ENCODE measurements at places on chromosomes 12 and 14. TPM values are rescaled to one million over a fixed set of nuclear protein-coding genes. Genes with fewer than 3 reads are reported as not detected.

Gene ANG
- 28.1 TPM for total RNA-seq

Gene LALBA
- total RNA-seq, result not detected

Gene CMAS
- 29.4 TPM for total RNA-seq

Gene BIN2
- total RNA-seq, result 26.1 TPM

Gene OTX2
- total RNA-seq, result not detected

Gene KCNK10
- total RNA-seq, result 0.09 TPM

Gene SDR9C7
- total RNA-seq, result not detected

Gene SRGAP1
- total RNA-seq, result 11.4 TPM

Gene MYH6
- 3.4 TPM for total RNA-seq

Gene ZCCHC8
- total RNA-seq, result 21.2 TPM

Gene KLHL33
- total RNA-seq, result 0.29 TPM

Gene PPP2R5C
- total RNA-seq, result 165 TPM

Gene RALGAPA1
- 58.9 TPM for total RNA-seq

Gene SPIC
- total RNA-seq, result not detected

Gene AREL1
- 36.8 TPM for total RNA-seq

DNA sequence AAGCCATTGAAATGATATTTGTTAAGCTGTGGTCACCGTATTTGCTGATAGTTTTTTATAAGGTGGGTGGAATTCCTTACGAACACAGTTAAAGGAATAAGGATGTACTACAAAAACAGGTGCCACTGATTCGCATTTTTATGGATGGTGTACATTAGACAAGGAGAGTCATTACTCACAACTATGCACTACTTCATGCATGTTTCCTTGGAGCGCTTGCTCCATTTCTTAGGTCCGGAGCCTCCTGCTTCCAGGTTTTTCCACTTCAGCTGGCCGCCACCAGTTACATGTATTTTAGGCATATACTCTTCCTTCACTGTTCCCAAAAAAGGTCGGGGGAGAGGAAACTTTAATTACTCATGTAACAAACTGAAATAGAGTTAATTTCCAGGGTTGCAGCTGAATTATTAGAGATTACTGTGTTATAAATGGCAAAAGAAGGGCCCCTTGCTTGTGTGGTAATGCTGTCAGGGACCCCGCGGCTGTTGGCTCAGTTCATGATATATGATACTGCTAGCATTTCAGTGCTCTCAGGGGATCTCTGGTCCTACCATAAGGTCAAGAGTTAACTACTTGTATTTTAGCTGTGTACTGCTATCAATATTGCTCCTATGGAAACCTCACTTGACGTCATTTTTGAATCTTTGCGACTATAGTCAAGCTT, 454.7 kb downstream of the NPAS3 start:
- DNase-seq, result no peak

DNA sequence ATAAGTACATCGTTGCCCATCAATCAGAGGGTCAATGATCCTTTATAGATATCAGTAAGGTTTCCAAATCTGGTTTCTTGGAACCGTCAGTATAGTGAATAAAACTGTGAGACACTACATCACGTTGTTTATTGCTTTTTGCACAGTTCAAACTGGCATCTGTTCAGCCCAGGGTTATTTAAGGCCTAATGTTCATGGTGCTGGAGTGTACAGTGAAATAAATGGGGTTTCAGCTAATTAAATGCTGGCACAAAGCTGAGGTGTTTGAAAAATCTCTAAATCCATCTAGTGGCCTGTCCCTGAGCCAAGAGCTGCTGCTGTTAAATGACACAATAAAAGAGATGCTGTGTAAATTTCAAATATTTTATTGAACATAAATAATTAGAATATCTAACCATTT, 69.9 kb downstream of the RPS29 start:
- DNase-seq, result no peak

DNA sequence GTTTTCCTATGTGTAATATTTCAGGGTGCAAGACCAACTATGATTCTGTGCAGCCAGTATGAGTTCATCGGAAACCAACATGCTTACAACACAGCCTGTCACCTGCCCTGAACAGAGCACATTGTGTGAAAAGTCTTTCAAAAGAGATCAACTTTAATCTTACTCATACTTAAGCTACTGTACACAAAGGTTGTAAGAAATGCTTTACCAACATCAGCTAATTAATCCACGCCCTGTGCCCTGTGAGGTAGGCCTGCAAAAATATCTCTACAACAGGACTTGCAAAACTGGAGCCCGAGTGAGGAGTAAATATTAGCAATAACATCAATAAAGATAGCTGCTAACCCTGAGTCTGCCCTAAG, 15.1 kb downstream of the APPL2 start:
- DNase-seq, result no peak

DNA sequence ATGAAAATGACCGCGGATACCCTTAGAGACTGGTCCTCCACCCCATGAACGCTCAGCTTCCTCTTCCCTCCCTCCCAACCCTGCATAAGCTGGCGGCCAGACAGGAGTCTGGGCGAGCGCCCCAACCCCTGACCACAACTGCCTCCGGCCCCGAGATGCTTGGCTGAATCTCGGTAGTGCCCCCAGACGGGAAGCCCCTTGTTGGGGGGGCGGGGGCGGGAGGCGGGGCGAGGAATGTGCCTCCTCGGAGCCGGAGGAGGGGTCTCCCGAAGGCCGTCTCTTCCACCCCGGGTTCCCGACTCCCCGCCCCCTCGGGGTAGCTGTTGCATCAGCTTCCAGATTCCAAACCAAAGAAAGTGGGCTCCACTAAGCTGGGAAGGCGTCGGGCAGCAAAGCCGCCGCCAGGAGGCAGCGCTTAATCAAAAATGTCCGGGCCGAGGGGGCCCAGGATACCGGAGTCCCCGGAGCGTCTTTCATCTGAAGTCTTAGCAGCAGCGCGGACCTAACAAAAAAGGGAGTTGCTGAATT, 7.1 kb upstream of the MRPL52 start:
- DNase-seq, result peak; percentile 88

DNA sequence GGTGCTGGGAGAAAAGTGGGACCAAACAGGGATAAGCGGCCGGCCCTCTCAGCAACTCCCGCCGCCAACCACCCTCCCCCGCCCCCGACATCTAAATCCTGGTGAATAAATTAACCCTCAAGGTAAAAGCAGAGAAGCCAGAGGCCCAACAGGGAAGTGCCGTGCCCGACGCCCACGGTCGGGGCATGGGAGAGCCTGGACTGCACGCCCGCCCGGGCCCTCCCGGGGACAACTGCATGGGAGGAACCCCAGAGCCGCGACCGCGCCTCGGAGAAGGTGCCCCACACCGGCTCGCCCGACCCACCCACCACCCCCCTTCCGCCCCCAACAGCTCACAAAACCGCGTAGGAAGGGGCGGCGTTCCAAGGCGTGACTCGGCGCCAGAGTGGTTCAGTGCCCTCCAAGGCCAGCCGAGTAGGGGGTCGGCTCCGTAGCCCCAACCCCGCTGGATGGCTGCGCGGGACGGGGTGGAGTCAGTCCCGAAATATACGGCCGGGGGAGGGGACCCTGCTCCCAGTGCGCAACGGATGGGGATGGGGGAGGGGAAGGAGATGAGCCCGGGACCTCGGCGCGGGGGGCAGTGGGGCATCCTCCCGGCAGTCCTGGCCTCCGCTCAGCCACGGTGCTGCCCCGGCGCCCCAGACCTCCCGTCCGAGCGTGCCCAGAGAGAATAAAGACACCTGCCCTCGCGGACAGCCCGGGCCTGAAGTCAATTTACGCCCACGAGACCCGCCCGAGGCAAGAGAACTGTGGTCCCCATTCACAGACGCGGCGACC, 732 bp downstream of the SLC25A29 start:
- peak; percentile 85 for DNase-seq

GRCh38 chr12:109131154-109132050, 15.0 kb downstream of the ACACB start:
- DNase-seq, result no peak

- no peak for DNase-seq
Observed at GRCh38 chr12:100737168-100737567, 57.4 kb upstream of the ANO4 start.

- DNase-seq, result no peak
Observed at GRCh38 chr12:115920395-115921183, 356.9 kb downstream of the MED13L start.

- no peak for DNase-seq
Observed at GRCh38 chr12:62472472-62472871, 5.8 kb downstream of the MON2 start.

- no peak for DNase-seq
Observed at GRCh38 chr14:93683226-93683625, 105.1 kb downstream of the PRIMA1 start.

- DNase-seq, result peak; percentile 65
Observed at GRCh38 chr12:71938728-71939385, at the start of gene TPH2. TPH2 (plus strand) TSS chr12:71938845; CDS start chr12:71938987, 142 bp downstream.

GRCh38 chr12:73892201-73892600, 645.4 kb upstream of the ATXN7L3B start:
- no peak for DNase-seq

GRCh38 chr14:94157197-94157596, 16.9 kb upstream of the PPP4R4 start:
- no peak for DNase-seq

DNA sequence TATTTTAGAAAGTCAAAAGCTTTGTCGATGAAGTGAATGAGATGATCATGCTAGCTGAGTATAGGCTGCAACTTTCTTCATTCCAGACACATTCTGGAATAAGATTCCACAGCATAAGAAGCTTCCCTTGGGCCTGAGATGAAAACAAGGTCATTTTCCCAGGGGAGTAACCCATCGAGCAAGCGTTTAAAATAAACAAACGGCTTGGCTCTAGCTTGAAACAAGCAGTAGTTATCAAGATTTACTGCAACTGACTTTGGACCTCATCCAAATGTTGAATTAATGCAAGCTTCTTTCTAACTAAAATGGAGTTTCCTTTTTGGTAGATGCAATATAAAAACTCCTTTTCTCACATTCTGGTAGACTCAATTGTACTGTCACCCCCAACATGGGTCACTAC, 23.0 kb downstream of the KCNJ8 start:
- no peak for DNase-seq

- DNase-seq, result no peak
Observed at GRCh38 chr14:89688507-89689211, 265.9 kb downstream of the EFCAB11 start.

DNA sequence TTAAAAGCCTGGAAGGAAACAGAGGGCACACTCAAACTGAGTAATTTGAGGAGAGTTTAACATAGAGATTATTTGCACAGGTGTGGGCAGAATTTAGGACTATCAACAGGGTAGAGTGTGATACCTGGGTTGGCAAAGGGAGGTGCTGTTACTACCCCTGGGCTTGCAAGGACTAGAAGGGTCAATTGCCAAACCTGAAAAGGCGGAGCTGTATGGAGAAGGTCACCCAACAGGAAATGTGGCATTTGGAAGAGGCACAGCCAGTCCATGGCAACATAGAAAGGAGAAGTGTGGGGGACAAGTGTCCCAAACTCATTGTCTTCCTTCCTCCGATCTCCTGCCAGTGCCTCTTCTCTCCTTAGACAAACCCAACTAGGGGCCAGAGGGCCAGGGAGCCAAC, 21.6 kb upstream of the MED13L start:
- DNase-seq, result no peak

- DNase-seq, result no peak
Observed at GRCh38 chr14:85482552-85482951, 47.4 kb upstream of the FLRT2 start.

GRCh38 chr14:72776701-72777261, 117.1 kb downstream of the DPF3 start:
- no peak for DNase-seq

GRCh38 chr14:71621276-71621675, 311.0 kb upstream of the RGS6 start:
- no peak for DNase-seq

DNA sequence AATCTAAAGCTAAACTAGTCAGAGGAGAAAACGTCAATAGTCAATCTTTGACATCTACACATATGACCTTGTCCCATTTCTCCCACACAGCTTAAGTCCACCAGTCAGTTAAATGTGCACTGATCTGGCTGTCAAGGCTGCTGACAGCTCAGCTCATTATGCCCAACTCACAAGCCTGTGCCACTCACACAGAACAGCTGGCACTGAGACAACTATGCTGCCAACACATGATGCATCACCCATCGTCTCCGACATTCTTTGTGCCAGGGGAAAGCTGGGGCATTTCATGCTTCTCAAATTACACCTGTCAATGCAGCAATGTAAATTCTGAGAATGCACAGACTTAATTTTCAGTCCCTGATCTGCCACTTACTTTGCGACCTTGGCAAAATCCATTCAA, 25.3 kb downstream of the GNS start:
- DNase-seq, result no peak

DNA sequence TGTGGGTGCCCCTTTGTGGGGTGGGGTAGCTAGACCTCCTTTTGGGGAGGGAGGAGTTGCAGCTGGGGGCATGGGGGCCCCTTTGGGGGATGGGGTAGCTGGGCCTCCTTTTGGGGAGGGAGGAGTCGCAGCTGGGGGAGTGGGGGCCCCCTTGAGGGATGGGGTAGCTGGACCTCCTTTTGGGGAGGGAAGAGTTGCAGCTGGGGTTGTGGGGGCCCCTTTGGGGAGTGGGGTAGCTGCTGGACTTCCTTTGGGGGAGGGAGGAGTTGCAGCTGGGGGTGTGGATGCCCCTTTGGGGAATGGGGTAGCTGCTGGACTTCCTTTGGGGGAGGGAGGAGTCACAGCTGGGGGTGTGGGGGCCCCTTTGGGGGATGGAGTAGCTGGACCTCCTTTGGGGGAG, 7.0 kb downstream of the NACA start:
- peak; percentile 21 for DNase-seq

DNA sequence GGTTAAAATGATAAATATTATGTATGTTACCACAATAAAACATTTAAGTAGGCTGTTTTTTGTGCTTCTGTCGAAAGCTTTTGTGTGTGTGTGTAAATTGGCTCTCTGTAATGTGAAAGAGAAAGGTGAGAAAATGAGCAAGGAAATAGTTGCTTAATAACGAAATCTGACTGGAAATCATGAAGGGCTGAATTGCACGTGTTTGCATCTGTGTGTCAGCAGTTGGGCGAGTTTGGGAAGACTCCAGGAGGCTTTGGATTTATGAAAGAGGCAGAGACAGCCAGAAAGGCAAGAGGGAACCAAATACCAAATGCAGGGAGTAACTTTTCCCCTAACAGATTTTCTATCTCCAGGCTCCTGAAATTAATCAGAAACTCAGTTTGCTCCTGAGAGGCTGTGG, 47.2 kb upstream of the PLEKHG3 start:
- DNase-seq, result no peak

DNA sequence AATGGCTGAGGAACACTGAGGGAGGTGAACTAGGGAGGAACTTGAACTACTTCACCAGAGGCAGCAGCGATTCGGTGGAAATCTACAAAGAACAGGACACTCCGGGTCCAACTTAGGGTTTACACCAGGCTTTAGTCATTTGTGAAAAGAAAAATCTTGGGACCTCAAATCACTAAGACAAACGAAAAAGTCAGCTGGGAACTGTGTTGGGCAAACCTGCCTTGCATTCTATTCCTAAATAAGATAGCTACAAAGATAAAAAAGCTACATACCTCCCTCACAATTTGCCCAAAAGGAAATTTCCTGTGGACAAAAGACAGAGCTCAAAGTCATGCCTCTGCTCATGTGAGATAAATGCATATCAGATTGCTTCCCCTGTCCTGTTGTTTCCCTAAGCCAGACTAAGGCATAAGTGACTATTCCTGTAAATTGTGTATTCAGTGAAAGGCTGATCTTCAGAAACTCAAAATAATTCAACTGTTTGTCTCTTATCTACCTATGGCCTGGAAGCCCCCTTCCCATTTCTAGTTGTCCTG, 106.6 kb downstream of the APAF1 start:
- no peak for DNase-seq
